ENCODE measurements at places on chromosomes 1 and 21.
A peak's percentile ranks its signal among the peaks of the same experiment; 100 is the strongest.

GRCh38 chr1:32266921-32267591 is 16.0 kb downstream of the LCK start:
- no peak for DNase-seq

- DNase-seq, result no peak
Measured at GRCh38 chr1:156885314-156885713, 8.2 kb upstream of the PEAR1 start.

- no peak for DNase-seq
Measured at GRCh38 chr1:223199094-223199647, 56.1 kb upstream of the TLR5 start.

DNA sequence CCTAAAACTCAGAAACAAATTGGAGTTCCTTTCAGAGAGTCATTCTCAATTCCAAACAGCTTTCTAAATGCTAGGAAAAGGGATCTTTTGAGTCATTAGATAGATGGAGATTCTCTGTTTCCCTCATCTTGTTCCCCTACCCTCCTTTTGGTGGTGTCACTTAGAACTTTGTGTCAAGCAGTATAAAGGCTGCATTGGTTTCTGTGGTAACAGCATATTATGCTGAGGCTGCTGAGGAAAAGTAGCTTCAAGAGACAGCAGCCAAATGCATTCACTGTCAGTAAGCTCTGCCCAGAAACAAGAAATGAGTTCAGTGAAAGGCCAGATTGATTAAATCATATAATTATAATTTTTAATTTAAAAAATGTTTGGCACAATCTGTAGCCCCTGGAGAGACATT is 144.1 kb downstream of the LRRC40 start:
- DNase-seq, result peak; percentile 20

GRCh38 chr21:46214478-46215340 is 13.9 kb downstream of the LSS start:
- no peak for DNase-seq

GRCh38 chr1:161216945-161217712 is 2.0 kb downstream of the FCER1G start:
- DNase-seq, result no peak

All from putamen (tissue), 1 donor.